ENCODE measurements at places on chromosomes 6 and 20.

GRCh38 chr6:43285832-43286231, 12.2 kb upstream of the SLC22A7 start:
- no peak for DNase-seq

GRCh38 chr6:37110500-37111461, 59.2 kb upstream of the PIM1 start:
- no peak for DNase-seq

DNA sequence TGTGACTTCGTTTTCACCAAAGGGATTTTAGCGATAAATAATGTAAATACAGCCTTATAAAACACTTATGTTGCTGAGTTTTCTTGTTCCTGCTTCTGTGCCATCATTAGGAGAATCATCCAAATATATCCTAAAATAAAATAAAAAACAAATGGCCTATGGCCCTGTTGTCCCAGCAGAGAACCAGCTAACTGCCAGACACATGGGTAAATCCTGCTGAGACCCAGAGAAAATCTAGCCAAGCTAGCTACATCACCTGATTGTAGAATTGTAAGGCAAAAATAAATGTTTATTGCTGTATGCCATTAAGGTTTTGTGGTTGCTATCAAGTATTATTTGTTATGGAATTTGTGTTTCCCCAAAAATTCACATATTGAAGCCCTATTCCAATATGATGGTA, 631.2 kb upstream of the SYNCRIP start:
- DNase-seq: no peak

GRCh38 chr20:40488401-40488800, 200.6 kb downstream of the MAFB start:
- DNase-seq: no peak

GRCh38 chr6:34696189-34696738, 303 bp downstream of the ILRUN start:
- DNase-seq: no peak

DNA sequence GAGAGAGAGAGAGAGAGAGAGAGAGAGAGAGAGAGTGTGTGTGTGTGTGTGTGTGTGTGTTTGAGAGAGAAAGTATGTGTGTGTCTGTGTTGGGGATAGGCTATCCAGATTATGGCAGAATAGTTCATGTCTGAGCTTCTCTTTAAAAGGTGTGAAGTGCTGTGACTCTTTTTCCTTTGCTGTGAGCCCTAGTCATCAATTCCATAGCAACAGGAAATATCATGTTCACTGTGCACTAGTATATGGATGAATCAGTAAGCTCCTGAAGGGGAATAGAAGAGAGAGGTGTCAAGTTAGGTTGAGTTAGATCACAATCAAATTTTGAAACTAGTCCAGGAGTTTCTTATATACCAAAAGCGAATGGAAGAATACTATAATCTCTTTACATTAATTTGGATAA, 318.7 kb downstream of the RFPL4B start:
- DNase-seq: no peak
